ENCODE measurements at places on chromosomes 5 and 9.

- DNase-seq: no peak
These were observed 8.9 kb downstream of the RAB24 start for GRCh38 chr5:177294632-177295031.

- no peak for DNase-seq
These were observed 28.7 kb downstream of the GTF3C4 start for GRCh38 chr9:132698989-132699388.

DNA sequence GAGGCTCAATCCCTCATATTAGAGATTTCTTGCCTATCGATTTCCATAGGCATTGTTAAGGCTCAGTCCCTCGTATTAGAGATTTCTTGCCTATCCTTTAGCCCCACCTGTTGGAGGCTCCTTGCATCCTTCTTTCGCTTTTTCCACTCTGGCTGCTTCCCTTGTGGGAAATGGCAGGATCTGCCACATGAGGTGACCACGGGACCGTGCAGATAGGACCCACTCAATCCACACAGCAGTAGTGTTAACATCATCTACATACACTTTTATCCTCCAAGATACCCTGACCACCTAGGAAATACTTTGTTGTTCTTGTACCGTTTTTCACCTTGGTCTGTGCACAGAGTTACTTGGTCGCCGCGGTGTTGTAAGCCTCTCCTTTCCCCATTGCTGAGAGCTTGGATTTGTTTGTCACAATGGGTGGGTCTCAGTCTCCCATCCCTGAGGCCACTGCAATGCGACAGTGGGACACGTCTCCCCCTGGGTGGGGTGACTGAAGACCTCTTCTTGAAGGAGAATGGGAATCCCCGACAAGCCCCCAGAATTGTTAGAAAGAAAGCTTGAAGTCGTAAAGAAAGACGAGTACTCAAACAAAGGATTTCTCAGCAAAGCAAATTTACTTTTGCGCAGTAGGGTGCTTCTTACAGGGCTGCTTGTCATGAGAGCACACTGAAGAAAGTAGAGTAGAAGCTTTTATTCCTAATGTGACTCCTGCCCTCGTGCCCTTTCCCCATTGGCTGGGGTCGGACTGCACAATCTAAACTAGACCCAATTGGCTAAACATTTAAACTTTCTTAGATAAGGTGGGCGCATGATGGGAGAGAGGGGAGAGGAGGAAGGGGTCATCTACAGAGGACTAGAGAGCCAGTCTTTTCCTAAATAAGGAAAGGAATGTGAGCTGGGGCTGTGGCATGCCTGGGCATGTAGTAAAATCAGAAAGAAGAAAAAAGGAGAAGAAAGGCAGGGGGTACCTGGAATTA lies 19.8 kb downstream of the IFT74 start:
- DNase-seq: peak; percentile 16

DNA sequence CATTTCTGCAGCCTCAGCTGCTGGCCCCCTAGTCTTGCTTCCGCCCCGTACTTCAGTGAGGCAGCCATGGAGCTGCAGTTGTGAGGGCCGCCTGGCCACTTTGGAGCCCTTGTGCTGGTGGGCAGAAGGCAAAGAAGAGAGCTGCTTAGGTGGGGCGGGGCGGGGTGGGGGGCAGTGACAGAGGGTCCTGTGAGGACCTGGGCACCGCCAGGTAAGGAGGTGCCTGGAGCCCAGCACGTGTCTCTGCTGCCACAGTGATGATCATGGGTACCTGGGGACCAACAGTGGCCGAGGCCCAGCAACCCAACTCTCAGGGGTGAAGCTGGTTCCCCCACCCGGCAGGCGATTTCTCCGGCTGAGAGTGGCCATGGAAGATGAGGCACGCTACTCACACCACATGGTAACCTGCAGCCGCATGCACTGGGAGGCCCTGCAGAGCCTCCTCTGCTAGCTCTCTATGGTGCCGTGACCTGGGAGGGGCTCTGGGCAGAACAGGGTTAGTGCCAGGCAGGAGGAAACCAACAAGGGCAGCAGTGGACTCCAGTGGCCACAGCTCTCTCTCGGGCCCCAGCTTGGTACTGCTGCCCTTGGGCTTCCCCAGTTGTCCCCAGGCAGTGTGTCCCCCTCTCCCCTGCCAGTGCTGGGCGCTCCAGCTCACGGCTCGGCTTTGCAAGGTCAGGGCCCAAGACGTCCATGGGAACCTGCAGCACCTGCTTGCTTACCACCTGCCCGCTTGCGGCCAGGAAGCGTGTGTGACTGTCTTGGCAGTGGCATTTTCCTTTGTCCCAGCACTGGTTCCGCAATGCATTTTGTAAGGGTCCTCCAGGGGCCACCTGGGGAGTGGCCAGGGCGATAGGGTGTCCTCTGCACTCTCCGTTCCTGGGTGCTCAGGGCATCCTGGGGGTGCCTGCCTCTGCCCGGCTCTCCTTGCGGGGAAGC lies 24.0 kb downstream of the NDUFS6 start:
- no peak for DNase-seq

DNA sequence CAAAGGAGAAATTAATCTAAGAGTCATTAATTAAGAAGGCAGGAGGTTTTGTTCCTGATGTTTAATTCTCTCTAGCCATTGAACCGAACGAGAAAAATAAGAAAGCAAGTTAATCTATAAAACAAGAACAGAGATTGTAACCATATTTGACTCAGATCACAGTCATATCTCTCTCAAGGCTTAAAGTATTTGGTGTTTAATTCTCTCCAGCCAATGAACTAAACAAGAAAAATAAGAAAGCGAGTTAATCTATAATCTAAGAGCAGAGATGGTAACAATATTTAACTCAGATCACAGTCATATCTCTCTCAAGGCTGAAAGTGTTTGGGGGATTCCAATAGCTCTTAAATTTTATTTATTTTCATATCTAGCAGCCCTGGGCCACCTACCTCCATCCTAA lies 74.4 kb upstream of the SHISAL2B start:
- no peak for DNase-seq

- no peak for DNase-seq
These were observed 175.1 kb downstream of the RORB start for GRCh38 chr9:74672237-74672636.

DNA sequence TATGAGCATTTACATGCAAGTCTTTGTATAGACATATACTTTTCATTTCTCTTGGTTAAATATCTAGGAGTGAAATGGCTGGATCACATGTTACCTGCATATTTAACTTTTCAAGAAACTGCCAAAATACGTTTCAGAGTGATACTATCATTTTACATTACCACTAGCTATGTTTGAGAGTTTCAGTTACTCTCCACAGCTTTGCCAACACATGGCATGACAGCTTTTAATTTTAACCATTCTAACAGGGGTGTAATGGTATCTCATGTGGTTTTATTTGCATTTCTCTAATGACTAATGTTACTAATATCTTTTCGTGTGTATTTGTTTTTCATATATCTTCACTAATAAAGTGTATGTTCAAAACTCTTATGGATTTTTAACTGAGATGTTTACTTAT lies 99.8 kb downstream of the DTWD2 start:
- no peak for DNase-seq

- no peak for DNase-seq
These were observed 242.3 kb upstream of the NREP start for GRCh38 chr5:111999286-111999685.

GRCh38 chr9:121819428-121820231 lies 168.2 kb downstream of the DAB2IP start:
- DNase-seq: no peak

DNA sequence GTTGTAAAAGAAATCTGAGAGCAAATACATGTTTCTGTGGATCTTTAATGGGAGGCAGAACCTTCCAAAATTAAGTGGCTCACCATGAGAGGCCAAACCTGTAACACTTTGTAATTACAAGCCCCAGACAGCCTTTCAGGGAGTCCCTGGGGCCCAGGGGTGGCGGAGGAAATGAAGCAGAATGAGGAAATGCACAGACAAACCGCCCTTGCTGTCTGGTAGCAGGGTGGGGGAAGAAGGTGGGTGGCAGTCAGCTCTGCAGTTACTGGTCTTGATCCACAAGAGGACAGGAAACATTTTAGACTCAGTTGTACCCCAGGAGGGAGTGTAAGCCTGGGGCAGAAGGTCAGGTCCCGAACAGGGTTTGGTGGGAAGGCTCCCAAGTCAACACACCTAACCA lies 6.5 kb downstream of the ARL14EPL start:
- no peak for DNase-seq

GRCh38 chr9:8450810-8451545 lies 651.4 kb upstream of the DMAC1 start:
- DNase-seq: no peak

- no peak for DNase-seq
These were observed 1299.8 kb upstream of the WWC1 start for GRCh38 chr5:166991601-166992000.

- DNase-seq: no peak
These were observed 8.4 kb downstream of the C5orf47 start for GRCh38 chr5:173997331-173997730.

DNA sequence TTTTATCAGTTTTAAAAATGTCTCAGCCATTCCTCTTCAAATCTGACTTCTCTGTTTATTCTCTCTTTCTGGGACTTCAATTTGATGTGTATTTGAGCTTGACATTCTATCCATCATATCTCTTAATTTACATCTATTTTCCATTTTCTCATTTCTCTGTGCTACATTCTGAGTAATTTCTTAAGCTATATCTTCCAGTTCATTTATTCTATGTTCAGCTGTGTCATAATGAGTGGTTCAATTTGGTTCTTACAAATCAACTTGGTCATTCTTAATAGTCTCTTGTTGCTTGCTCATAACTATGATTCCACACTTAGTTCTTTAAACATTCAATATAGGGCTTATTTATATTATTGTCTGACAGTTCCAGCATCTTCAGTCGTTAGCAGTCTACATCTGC lies 16.9 kb downstream of the CKMT2 start:
- no peak for DNase-seq

- no peak for DNase-seq
These were observed 31.8 kb downstream of the ABCA1 start for GRCh38 chr9:104896131-104896530.

- DNase-seq: no peak
These were observed 260.3 kb upstream of the SEMA6A start for GRCh38 chr5:116834796-116835515.

- DNase-seq: no peak
These were observed 199.3 kb upstream of the CDH6 start for GRCh38 chr5:30994176-30994575.

- DNase-seq: no peak
These were observed 60.4 kb downstream of the RAB14 start for GRCh38 chr9:121141306-121141705.

DNA sequence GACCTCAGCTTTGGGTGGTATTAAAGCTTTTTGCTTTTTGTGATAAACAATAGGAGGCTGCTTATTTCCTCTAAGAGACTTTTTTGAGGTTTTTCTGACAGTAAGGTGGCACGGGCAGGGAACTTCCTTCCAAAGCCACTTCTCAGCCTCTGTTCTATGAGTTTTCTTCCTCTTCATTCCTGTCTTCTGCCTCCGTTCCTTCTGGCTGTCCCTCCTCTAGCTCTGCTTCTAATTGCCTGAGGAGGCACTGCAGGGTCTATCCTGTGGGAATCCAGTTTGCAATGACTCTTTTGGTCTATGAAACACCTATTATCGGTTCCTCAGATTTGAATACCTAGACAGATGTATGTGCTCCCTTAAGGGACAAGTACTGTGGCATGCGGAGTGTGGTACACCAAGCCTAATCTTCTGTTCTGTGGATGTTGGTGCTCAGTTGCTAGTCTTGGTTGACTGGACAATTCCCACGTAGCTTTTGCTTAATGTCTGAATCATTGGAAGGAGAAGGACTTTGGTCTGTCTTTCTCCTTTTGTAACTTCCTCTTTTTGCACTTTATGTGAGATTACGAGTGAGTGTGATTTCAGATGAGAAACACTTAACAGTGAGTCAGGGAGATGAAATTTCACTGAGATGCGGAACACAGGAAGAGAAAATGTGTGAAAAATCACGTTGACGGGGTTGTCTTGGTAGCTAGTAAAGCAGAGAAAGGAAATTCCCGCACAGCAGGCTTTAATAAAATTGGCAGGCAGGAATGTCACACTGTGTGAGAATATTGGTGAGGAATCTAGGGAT lies 305.2 kb downstream of the EFNA5 start:
- DNase-seq: peak; percentile 10

- no peak for DNase-seq
These were observed 6.5 kb downstream of the DENND1A start for GRCh38 chr9:123923377-123923776.

DNA sequence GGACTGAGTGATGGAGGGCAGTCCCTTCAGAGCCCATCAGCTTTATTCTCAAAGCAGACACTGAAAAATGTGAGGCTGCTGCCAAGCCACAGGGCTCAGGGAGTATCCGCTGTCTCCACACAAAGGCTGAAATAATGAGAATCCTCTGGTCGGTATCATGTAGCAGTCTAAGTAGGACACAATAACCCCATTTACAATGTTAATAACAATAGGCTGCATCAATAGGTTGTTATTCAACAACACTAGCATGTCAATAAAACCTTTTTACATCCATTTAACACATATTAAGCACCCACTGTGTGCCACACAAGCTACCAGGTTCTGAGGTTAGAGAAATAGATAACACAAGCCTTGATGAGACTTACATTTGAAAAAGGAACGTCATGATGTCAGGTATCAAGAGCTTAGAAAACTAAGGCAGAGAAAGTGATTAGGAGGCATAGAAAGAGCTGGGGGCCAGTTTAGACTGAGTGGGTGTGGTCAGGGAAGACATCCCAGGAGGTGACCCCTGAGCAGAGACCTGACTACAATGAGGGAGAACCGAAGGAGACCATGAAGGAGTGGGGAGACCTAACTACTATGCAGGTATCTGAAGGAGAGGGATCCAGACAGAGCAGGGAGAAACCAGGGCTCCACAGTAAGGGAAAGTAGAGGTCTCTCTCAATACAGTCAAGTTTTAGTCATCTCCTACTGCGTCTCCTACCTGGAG lies 140.1 kb upstream of the GRIA1 start:
- no peak for DNase-seq

- no peak for DNase-seq
These were observed 65.6 kb upstream of the ZNF622 start for GRCh38 chr5:16531063-16531648.

DNA sequence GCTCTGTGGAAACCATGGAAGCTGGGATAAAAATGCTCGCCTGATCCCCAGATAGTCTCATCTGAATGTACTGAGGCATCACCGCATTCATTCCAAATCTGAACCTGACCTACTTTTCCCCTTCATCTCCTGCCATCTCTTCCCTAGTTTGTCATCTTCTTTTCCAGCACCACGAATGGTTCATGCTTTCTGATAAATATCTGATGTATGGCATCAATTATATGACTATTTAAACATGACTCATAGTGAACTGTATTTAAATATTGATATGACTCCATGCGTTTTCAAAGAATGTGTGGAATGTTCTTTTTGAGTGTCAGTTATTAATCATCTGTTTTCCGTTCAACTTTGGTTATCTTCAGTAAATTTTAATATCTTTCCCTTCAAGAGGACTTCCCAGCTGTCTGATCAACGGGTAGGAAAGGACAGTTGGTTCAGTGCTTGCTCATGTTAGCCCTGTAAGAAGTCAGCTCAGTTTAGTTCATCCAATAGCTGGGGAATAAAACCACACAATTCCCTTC lies 21.1 kb downstream of the BASP1 start:
- no peak for DNase-seq

DNA sequence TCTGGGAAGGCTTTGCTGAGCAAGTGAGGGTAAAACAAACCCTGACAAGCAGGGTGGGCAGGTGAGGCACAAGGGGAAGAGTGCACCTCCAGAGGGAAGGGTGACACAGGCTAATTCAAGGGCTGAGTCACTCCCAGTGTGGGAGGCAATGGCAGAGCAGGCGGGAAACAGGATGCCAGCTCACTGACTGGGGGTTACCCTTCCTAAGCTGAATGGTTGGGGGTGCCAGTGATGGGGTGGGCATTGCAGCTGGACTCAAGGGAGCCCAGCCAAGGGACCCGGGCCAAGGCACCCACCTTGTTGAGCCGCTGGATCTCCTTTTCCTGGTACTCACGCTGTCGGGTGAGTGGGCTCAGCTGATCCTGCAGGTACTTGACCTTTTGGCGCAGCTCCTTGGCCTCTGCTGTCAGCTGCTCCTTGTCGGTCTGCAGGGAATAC lies 18.4 kb downstream of the GPX3 start:
- DNase-seq: no peak

Measured in CD4-positive, alpha-beta T cell treated with Interleukin-15 for 4 hours (primary cell).